ENCODE measurements at places on chromosomes 16 and 17.
A peak's percentile ranks its signal among the peaks of the same experiment; 100 is the strongest.

GRCh38 chr17:57533684-57534305 is 211.3 kb downstream of the CCDC182 start:
- DNase-seq, result no peak

- DNase-seq, result no peak
Measured at GRCh38 chr16:63737633-63738032, 1384.2 kb downstream of the CDH11 start.

- no peak for DNase-seq
Measured at GRCh38 chr16:56228476-56228875, 37.2 kb downstream of the GNAO1 start.

GRCh38 chr17:17818088-17818526 is 18.7 kb downstream of the SREBF1 start:
- no peak for DNase-seq

GRCh38 chr17:44502598-44503146 is 534 bp downstream of the GPATCH8 start:
- peak; percentile 10 for DNase-seq

DNA sequence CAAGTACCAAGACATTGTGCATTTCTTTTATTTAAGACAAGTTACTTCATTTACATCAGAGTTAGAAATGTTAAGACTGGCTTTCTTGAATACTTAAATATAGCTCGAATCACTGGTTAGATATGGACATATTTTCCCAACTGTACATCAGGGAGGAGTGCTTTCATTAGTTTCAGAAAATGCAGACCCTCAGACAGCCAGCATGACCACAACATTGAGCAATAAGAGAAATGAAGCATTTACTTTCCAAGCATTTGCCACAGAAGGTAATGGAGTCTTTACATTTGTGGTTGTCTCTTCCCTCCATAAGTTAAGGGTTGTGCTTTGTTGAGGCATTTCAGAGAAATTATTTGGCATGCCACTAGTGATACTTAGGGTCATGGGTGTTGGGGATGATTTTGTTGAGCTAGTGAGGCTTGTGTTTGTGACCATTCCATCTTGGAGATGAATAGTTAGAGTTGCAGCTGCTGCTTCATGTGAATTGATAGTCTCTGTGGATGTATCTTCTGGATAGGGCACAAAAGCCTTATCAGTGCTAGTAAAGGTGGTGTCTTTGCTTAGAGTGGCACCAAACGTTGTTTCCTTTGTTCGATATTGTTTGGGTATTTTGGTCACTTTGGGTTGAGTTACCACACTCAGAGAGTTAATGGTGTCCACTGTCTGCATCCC is 2.1 kb downstream of the OMG start:
- peak; percentile 27 for DNase-seq

DNA sequence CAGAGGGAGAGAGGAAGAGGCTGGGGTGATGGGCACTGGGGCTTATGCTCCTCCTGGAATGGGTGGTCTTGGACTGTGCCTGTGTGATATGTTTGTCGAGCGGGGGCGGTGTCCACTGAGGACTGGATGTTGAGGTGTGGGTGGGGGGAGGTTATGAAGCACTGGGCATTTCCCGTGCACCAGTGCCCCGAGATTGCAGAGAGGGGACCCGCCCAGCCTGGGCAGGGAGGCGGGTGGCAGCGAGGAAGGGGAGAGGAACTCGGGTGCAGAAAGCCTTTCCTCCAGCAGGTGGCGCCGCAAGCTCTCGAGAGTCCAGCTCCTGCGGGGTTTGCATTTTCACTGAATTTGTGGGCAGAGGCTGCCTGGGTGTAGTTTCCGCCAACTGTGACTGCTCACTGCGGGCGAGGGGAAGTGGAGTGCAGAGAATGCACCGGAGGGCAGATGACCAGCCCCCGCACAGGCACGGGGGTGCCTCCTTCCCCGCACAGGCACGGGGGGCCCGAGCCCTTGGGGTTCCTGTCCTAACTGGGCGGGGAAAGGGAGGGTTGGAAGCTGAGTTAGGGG is 190.6 kb downstream of the SEC14L1 start:
- DNase-seq, result peak; percentile 94

GRCh38 chr16:87150262-87150661 is 166.9 kb downstream of the C16orf95 start:
- no peak for DNase-seq

Measured in common myeloid progenitor, CD34-positive (primary cell).